ENCODE measurements at places on chromosomes 3 and 15.

GRCh38 chr3:136237103-136237502, 13.0 kb upstream of the PCCB start:
- no peak for DNase-seq

DNA sequence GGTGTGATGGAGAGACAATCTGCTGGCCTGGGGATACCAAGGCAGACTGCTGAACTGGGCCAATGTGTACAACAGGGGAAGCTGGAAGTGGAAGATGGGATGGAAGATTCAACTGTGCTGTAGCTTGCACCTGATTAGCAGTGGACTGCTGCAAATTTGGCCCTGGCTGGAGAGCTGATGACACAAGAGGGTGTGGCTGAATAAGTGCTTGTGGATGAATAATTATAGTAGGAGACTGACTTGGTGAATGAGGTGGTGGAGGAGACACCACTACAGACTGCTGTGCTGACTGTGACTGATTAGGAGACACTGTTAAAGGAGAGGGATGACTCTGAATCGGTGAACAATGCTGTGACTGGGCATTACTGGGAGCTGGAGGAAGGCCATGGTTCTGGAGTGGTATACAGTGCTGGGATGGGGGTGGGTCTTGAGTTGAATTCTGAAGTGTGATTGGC, 52.5 kb downstream of the PHC3 start:
- DNase-seq: no peak

- no peak for DNase-seq
These were observed 364.9 kb downstream of the AGBL1 start for GRCh38 chr15:86444527-86444926.

- DNase-seq: peak; percentile 71
These were observed 17.5 kb upstream of the FANCD2 start for GRCh38 chr3:10008588-10009344.

DNA sequence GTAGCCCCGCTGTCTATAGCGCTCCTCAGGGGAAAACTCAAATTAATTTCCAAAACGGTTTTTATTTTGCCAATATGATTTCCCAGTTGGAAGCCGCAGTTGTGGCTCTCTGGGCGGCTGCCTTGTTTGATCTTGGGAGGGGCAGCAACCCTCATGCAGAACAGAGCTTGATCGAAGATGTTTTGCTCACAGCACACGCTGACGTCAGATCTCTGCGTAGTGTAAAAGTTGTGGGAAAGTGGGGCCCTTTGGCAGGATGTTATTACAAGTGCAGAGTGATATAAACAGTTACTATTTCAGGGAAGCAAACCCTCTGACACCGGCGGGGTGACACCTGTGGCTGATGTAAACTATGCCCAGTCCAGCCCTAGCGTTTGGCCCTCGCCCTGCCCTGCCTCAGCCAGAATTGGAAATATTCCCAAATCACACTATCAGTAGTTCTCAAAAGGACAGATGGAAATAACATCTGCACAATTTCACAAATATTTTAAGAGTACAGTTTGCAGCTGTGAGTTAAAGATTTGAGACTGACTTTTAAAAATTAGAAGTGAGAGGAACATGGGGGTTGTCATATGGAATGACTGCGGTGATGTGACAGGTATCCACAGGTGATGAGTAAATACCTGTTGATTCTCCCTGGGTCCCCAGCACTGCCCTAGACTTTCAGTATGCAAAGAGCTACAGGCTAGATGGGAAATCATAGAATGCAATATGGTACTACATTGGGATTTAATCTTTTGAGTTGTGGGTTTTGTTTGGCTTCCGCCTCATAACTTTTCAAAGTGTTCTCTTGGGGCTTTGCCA, 1.7 kb downstream of the SYNM start:
- no peak for DNase-seq

GRCh38 chr3:72746430-72747411, 101.5 kb downstream of the SHQ1 start:
- no peak for DNase-seq

DNA sequence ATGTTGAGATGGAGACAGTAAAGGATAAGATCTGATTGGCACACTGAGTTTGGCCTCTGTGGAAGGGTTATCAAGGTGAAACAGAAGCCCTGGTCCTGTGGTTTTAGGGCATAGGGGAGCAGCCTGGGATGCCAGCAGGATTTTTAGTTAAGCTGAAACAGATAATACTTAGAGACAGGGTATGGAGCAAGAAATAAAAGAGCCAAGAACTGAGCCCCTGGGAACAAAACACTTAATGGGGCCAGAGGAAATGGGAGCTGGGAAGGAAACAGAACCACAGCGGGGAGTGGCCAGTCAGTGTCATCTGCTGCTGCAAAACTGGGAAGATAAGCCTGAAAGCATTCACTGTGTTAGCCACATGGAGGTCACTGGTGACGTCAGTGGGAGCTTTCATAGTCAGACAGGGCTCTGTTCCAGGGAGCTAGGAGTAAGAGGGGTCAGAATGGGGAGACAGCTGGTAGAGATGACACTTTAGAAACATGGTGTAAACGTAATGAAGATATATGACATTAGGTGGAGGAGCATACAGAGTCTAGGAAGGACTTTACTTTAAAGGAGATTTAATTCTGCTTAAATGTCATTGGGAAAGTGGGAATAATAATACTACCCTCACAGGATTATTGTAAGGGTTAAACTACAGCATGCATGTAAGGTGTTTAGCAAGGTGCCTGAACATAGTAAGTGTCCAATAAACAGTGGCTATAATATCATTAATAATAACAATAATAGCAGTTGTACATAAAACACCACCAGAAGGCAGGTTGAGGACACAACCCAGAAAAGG, 172.7 kb upstream of the CTNNB1 start:
- DNase-seq: no peak

DNA sequence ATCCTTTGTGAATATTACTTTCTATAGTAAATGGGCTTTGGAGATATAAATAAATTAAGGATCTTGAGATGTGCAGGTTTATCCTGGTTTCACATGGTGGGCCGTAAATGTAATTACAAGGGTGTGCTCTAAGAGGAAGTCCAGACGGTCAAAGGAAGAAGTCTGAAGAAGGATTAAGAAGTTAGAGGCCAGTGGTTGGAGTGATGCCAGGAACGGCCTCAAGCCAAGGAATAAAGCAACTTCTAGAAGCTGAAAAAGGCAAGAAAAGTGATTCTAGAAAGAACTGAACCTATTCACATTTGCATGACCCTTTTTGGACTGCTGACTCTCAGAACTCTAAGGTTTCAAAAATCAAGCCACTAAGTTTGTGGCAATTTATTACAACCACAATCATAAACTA, 981.3 kb upstream of the ALCAM start:
- DNase-seq: no peak

GRCh38 chr15:71272932-71273331, 157.7 kb downstream of the THSD4 start:
- DNase-seq: no peak

DNA sequence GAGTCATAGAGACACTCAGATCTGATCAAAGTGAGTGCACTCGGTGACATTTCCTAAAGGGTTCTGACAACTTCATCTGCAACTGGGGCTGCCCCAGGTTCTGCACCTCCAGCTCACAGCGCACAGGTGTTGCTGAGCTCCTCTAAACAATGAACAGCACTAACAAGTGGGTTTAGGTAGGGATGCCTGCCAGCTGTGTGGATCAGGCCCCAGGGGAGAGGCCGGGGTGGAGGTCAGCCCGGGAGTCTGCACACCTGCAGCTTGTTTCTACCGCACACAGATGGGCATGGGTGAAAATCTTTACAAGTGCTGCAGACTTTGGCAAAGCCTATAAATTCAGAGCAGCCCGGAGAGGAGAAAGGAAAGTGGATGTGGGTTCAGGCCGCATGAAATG, 355 bp downstream of the FBXW12 start:
- DNase-seq: no peak

- no peak for DNase-seq
These were observed 300.5 kb downstream of the ZPLD1 start for GRCh38 chr3:102735311-102735710.

DNA sequence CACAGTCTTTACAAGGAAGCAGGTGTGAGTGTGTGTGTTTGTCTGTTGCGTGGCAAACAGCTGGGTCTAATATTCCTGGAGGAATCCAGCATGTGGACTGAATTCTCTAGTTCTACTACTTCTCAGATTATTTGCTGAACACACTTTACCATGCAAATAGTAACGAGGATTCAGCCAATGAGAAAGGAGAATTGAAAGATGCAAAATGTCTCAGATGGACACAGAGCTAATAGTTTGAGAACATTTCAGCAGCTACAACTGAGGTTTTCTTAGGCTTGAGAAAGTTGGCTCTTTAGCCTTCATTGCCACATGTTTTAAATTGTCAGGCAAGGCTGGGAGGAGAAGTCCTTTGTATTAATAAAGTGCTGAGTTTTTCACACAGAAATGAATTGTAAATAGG, 568.0 kb upstream of the MDFIC2 start:
- DNase-seq: no peak

- no peak for DNase-seq
These were observed 18.2 kb upstream of the AMOTL2 start for GRCh38 chr3:134392336-134392983.

- DNase-seq: no peak
These were observed 198.2 kb upstream of the ROBO2 start for GRCh38 chr3:76841747-76842146.

GRCh38 chr3:25338158-25338725, 89.8 kb upstream of the RARB start:
- no peak for DNase-seq
